ENCODE measurements at places on chromosomes 3 and 15.

- no peak for DNase-seq
Measured at GRCh38 chr3:177536873-177537272, 339.6 kb upstream of the TBL1XR1 start.

DNA sequence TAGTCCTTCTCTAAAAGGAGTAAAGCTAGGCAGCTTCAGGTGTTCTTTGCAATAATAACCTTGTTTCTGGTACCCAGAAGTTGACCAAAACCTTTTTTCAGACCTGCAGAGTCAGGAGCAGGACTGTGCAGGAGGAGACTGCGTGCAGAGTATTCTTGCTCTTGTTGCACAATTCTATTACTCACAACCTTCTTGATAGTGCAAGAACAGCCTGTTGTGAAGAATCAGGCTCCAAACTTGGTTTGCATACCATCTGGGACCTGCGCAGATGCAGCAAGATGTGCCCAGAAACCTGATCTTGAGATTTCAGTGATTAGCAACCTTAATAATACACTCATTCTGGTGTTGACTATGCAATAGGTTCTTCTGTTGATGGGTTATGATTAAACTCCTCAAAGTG is 111.9 kb downstream of the ATG7 start:
- no peak for DNase-seq

GRCh38 chr15:63136742-63137141 is 15.1 kb downstream of the LACTB start:
- DNase-seq: no peak

DNA sequence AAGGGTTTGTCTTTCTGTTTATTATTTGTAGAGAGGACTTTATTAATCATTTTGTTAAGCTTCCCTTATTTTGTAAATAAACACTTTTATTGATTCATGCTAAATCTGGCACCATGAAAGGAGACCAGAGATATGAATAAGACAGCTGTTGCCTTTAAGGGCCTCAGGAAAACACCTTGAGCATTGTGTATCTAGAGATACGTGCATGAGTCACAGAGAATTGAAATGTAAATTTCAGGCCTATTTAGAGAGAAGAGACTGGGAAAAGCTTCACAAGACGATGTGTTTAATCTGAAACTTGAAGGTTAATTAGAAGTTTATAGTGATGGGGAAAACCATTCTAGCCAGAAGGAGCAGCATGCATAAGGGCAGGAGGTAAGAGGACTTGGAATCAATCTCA is 28.6 kb upstream of the UTS2B start:
- DNase-seq: no peak

GRCh38 chr3:172869784-172870518 is 119.4 kb downstream of the ECT2 start:
- no peak for DNase-seq

DNA sequence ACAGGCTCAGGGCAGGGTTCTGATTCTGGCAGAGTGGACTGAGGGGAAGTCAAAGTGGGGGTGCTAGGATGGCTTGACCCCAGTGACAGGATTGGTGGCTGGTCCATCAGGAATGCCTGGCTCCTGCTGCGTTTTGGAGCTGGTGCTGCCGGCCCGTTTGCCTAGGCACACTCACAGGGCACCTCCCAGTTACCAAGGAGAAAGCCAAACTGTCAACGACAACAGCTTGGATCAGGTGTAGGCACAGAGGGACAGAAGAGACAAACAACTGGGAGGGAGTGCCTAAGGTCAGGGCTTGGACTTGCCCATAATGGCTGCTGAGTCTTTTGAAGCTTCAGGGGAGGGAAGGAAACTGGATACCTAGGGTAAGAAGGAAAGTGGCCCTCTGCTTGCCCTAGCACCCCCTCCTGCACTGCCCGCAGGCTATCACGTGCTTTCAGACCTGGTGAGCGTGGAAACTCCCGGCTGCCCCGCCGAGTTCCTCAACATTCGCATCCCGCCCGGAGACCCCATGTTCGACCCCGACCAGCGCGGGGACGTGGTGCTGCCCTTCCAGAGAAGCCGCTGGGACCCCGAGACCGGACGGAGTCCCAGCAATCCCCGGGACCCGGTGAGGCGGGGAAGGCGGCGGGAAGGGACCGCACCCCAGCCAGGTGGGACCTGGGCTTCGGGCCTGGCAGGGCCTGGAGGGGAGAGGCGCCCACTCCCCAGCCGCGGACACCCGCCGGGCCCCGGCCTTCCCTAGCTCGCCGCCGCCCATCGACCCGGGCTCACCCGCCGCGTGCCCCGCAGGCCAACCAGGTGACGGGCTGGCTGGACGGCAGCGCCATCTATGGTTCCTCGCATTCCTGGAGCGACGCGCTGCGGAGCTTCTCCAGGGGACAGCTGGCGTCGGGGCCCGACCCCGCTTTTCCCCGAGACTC is 5.1 kb downstream of the DUOX1 start:
- DNase-seq: peak; percentile 39

GRCh38 chr3:194974468-194975135 is 288.9 kb downstream of the FAM43A start:
- peak; percentile 5 for DNase-seq

DNA sequence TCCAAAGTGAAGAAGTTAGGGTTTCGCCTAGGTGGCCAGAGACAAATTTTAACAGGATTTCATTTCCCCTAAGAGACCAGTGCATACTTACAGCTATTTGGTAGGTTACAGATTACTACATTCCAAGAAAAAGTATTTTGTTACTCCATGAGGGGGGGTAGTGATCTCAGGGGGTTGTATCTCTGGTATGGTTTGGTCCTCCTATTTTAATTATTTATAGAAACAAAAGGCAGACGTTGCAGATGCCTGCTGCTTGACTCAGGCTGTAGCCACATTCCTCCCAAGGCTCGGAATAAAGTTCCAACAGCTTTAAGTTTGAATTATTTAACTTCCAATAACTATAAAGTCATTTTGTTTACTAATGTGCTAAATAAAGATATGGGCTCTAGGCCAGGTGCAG is 1.3 kb upstream of the TRIM59 start:
- DNase-seq: no peak

DNA sequence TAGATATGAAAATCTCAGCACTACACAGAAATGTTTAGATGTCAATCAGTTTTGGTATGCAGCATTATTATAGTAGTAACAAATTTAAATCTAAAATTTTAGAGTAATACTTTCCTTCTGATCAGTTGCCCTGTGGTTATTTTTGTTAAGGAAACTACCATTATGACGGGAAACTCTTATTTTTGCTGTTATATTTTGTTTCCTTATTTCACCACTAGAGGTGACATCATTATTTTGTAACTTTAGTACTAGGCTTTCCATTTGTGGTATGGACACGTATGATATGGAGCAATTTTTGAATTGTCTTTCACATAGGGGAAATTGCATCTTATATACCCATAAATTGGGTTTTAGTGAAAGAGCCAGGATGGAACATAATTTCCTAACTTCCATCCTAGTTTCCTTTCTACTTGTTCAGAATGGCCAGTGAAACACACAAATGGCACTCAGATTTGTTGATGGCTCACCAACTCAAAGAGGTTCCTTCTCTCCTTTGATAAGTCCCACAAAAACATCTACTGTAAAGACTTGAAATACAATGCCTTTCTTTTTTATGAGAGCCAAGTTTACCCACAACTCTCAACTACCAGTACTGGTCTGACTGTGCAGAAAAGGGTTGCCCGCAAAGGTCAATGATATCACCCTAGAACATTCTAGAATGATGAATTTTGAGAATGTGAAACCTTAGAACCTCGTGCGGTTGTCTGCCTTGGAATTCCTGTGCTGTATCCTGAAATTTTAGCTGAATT is 19.4 kb upstream of the PPP4R2 start:
- peak; percentile 28 for DNase-seq

GRCh38 chr15:73927476-73928240 is 1.4 kb downstream of the LOXL1 start:
- peak; percentile 82 for DNase-seq

GRCh38 chr15:63358241-63359029 is 23.2 kb downstream of the CA12 start:
- no peak for DNase-seq

- DNase-seq: no peak
Measured at GRCh38 chr3:22969276-22969675, 233.9 kb upstream of the UBE2E2 start.

DNA sequence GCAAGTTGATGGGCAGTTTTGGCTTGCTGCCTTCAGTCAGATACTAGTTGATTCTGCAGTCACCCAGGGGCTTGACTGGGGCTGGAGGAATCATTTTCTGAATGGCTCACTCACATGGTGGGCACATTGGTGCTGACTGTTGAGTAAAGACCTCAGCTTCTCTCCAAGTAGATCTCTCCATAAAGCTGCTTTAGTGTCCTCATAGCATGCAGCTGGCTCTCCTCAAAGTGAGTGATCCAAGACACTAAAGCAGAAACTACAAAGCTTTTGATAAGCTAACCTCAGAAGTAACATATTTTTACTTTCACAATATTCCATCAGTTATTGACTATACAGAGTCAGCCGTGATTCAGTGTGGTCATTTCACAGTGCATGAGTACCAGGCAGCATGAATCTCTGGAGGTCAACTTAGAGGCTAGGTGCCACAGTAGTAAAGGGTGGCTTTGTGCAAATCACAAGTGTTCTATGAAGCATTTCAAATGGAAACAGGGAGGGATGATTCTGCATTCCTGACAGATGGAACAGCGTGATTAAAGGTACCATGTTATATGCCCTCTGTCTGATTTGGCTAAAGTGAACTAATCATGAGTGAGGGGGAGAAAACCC is 24.3 kb upstream of the ATP8B4 start:
- DNase-seq: no peak

GRCh38 chr3:38826001-38826400 is 10.0 kb upstream of the SCN10A start:
- DNase-seq: no peak

GRCh38 chr3:112875561-112875960 is 28.9 kb upstream of the CD200R1L start:
- no peak for DNase-seq

GRCh38 chr3:38613426-38613825 is 36.1 kb downstream of the SCN5A start:
- no peak for DNase-seq

GRCh38 chr3:72848703-72849081 is 447 bp upstream of the SHQ1 start:
- no peak for DNase-seq

DNA sequence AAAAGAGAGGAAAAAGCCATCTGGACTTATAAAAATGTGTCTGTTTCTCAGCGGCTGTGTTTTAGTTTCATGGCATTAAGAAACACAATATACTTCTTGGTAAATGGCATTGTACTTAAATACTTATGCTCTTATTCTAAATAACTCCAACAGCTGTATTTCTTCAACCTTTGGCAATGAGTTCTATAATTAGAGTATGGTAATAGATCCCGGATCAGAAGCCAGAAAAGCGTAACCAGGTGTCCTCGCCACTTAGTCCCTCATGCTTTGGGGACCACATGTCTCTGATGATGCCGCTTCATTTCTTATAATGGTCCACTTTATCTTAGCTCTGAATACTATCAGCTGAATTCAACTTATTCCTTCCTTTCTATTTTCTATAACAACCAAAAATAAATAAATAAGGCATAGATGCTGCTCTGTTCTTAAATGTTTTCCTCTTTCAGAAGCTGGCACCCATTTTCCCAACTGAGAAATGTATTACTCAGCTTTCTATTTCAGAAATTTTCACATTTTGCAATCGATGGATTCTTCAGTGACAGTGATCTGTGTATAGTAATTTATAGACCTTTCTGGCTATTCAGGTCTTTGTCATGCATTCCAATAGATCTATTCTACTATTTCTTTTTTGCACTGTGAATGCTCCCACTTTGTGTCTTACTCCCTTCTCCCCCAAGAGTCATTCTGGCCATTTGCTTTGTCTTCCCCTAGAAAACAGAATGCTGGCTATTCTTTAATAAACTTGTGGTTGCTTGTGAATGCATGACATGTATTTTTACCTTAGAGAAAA is 87.6 kb upstream of the KBTBD8 start:
- no peak for DNase-seq

DNA sequence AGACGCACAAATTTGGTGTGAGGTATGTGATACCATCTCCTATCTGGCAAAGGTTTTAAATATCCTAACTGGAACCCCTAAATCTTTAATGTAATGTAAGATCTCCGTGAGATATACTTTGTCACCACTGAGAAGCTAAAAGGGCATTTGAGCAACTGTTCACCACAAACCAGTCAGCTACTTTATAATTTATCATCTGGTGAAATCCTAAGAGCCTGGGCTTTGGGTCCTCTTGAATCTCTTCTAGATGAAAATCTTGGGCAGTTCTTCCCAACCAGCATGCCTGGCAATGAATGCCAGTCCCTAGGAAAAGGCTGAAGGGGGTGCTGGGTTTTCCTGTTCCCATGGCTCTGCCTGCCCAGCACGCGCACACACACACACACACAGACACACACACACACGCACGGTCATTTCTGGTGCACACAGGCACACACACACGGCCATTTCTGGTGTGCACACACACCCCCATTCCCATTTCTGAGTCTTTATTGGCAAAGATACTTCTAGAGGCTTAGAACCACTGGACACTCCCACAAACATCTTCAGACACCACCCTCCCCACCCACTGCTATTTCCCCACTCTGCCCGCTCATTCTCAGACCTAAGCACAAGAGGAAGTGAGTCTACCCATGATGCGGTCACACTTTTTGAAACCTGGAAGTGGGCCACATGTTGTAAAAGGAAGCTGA is 72.6 kb downstream of the MYO1E start:
- DNase-seq: peak; percentile 77

DNA sequence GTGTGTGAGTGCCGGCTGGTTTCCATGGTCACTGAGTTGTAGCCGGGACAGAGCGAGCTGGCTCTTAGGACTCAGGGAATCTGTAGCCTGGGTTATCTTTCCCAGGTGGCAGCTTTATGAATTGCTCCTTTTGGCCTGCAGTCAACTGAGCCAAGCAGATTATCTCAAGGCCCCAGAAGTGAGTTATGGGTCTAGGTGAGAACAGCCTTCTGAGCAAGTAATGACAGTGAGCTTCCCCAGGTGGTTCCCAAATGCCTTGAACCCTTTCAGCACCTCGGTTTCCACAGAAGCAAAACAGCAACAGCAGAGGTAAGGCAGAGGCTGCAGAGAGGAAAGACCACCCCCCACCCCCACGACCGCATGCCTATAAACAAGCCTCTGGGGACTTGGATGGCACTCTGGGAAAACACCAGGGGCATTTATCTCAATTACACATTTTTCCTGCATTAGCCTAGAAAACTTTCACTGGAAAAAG is 56.7 kb upstream of the DGKG start:
- DNase-seq: no peak

DNA sequence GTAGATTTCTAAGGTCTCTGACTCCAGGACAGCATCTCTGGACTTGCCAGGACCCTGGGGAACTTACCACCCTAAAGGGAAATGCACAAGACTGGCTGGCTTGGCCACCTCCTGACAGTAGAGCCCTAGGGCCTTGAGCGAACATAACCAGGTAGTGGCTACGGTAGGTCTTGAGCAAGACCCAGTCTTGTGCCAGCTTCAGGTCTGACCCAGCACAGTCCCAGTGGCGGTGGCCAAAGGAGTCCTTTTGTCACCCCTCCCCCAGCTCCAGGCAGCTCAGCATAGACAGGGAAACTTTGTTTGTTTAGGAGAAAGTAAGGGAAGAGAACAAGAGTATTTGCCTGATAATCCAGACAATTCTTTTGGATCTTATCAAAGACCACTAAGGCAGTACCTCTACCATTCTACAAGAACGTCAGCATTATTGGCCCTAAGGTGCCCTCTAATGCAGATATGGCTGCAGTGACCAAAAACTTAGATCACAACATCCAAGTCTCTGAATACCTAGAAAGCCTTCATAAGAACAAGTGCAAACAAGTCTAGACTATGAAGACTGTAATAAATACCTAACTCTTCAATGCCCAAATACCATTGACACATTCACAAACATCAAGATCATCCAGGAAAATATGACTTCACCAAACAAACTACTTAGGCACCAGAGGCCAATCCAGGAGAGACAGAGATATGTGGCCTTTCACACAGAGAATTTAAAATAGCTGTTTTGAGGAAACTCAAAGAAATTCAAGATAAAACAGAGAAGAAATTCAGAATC is 38.7 kb upstream of the FBN1 start:
- DNase-seq: no peak
